ENCODE measurements at places on chromosomes 11 and 22.

- DNase-seq: no peak
Observed at GRCh38 chr11:20489948-20490347, 102.4 kb downstream of the PRMT3 start.

GRCh38 chr22:45516163-45516562, 13.5 kb downstream of the FBLN1 start:
- DNase-seq: no peak

- no peak for DNase-seq
Observed at GRCh38 chr11:71456294-71456693, 3.3 kb downstream of the NADSYN1 start.

DNA sequence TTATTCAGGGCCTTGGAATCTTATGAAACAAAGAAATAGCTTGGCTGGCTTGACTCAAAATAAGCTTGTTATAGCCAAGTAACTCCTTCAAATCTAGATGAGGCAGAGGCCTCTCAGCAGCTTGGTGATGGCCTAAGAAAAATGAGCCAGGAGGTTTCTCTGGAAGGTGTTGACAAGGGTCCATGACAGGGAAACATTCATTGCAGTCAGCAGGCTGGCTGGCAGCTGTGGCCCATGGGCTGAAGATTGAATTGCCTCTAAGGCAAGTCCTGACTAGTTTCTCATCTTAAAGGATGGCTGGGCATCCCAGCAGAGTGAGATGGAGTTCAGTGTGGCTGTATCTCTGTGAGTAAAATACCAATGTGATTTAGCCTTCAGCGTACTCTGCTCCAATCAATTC, 441.0 kb downstream of the NELL1 start:
- no peak for DNase-seq

DNA sequence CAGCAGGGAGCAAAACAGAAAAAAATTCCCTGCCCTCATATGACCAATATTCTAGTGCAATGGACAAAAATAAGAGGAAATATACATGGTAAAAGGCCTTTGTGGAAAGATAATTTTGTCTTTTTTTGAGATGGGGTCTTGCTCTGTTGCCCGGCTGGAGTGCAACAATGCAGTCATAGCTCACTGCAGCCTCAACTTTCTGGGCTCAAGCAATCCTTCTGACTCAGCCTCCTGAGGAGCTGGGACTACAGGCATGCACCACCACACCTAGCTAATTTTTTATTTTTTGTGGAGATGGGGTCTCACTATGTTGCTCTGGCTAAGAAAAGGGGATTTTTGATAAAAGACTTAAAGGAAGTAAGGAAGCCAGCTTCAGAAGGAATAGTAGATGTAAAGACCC, 25.7 kb upstream of the DDX10 start:
- no peak for DNase-seq

DNA sequence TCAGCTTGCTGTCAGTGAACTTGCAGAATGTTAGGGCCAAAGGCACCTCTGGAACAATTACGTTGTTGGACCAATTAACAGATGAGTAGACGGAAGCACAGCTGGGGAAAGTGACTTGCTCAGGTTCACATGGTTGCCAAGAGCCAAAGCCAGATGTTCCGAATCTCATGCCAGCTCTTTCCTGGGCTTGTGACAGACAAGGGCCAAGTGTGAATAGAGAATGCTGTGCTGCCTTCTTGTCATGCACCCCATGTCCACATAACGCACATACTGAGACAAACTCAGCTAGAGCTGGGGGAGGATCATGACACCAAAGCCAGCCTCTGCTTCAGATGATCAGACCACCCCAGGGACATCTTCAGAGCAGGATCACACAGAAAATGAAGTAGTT, 616.3 kb downstream of the INSC start:
- no peak for DNase-seq

DNA sequence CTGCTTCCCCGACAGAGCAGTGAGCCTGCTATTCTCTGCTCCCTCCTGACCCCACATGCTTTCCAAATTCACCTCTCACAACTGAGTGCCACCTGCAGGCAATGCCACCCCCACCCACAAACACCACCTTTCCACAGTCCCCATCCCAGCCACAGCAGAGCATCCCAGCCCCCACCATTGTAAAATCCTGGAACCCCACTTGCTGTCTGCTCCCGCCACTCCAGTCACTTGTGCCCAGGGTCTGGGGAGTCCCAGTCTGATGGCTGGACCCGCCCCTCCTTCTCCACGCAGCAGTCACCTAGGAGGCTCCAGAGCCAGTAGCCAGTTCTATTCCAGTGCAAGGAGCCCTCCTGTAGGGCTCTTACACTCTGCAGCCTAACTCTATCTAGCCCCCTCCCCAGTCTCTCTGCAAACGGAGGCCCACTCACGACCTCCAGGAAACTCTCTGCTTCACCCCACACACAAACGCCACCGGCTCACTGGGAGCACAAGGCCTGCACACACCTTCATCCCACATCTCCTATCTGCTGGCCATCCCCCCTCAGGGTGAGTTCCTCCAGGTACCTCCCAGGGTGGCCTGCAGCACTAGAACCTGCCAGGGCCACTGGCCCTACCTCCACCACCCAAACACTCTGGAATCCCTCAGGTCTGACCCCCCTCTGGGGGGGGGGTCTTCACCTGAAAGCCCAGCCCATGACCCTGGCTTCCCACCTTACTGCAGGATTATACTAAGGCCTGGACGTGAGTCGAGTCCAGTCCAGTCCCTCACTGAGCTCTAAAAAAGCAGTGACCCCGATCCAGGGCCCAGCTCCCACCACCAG, 1.4 kb downstream of the GNB1L start:
- DNase-seq: no peak

- DNase-seq: no peak
Observed at GRCh38 chr11:61670626-61671025, 9.6 kb upstream of the DAGLA start.

GRCh38 chr22:39176143-39176713, 23.7 kb upstream of the CBX7 start:
- no peak for DNase-seq

DNA sequence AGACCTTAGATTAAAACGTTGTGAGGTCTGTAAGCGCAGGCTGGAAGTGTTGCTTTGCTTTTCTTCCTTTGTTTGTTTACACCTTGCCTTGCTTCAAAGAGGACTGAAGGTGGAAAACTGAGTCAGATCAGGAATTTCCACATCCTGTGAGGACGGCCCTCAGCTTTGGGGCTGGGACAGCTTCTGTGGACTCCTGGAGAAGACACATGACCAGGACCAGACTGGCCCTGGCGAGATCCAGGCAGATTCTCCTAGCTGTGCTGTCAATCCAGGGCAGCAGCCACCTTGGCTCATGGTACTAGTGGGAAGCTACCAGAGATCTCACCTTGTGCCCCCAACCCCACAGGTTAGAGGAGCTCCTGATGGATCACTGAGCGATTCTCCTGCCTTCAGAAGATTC, 1461.9 kb downstream of the TBC1D22A start:
- no peak for DNase-seq

DNA sequence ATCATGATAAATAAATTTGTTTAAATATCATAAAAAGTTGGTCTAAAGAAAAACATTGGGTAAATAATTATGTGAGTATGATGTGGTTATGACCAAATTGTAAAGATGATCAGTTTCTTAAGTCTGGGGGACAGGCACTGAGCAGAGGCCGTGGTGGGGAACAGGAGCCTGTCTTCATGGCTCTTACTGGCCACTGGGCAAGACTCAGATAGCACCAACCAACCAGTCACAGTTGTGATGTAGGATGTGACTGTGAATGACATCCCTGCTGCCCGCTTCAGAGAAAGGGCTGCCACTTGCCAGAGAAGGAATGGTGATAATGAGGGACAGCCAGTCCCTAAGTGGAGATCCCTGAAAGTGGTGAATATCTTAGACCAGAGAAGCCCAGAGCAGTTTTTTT, 7.0 kb downstream of the PTPRJ start:
- DNase-seq: no peak

DNA sequence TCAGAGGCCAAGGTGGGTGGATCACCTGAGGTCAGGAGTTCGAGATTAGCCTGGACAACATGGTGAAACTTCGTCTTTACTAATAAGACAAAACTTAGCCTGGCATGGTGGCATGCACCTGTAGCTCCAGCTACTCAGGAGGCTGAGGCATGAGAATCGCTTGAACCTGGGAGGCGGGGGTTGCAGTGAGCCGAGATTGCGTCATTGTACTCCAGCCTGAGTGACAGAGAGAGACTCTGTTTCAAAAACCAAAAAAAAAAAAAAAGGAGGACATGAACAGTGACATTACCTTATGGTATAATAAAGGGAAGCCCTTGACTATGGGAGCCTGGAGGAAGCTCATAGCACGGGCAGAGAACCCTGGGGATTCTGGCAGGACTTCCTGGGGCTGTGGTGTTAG, 16.5 kb upstream of the PLEKHB1 start:
- DNase-seq: no peak

DNA sequence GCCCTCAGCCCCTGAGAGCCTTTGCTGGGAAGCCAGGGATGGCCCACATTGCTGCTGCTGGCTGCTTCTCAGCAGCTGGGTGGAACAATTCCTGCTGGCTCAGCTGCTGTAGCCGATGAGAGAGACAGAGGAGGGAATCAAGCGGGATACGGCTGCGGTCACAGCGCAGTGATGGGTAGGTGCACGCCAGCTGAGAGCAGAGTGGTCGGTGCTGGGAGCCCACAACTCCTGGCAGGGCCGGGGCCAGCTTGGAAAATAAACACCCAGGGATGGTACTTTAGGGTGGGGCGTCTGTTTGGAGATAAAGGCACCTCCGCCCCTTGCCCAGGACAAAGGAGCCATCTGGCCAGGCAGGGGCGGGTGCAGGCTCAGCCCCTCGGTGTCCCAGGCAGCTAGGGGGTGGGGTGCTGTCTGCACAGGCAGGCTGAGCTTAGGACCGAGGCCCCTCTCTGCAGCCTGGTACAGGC, 480.5 kb downstream of the MIAT start:
- DNase-seq: no peak

- no peak for DNase-seq
Observed at GRCh38 chr11:76385903-76386302, 4.8 kb downstream of the GVQW3 start.

DNA sequence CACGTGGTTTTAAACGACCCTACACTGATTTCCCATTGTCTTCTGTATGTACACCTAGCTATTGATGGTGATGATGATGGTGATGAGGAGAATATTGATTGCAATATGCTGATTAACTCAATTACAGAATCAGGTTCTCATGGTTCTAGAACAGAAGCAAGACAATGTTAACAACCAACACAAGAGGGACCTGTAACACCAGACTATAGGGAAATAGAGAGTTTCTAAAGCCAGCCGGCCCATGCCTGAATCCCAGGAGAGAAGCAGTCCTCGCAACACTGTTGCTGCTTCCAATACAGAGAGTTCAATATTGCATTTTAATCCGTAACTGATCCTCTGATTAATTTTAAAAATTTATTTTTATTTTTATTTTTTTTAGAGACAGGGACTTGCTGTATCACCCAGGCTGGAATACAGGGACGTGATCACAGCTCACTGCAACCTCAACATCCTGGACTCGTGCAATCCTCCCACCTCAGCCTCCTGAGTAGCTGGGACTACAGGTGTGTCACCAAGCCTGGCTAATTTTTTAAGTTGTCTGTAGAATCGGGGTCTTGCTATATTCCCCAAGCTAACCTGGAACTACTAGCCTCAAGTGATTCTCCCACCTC, 22.2 kb upstream of the UBASH3B start:
- no peak for DNase-seq

- DNase-seq: no peak
Observed at GRCh38 chr11:126898802-126899201, 101.8 kb downstream of the KIRREL3 start.

GRCh38 chr11:26483108-26483507, 89.0 kb downstream of the MUC15 start:
- no peak for DNase-seq

DNA sequence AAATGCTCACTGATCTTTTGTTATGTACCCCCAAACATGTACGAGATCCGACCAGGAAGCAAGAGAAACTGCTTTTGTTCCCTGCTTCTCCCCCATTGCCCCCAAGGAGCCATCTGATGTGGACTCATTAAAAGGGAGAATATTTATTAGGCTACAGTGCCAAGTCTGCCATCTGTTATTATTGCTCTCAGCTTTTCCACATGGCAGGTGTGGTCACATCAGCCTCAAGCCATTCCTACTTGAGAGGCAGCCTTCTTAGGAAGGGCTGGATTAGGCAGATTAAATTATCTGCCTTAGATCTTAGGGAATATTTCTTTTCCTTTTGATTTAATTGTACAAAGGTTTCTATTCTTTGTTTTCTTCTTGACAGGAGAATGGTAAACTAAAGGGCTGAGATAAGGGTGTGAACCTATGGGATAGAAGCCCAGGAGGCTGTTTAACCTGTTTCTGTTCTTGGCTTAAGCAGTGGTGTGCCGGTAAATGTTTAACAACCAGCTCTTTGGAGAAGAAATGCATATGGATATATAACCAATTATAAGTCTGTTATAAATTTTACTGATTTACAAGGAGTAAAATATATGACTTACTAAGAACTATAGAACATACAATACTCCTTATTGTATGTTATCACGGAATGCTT, 88.8 kb downstream of the PDHX start:
- DNase-seq: no peak

DNA sequence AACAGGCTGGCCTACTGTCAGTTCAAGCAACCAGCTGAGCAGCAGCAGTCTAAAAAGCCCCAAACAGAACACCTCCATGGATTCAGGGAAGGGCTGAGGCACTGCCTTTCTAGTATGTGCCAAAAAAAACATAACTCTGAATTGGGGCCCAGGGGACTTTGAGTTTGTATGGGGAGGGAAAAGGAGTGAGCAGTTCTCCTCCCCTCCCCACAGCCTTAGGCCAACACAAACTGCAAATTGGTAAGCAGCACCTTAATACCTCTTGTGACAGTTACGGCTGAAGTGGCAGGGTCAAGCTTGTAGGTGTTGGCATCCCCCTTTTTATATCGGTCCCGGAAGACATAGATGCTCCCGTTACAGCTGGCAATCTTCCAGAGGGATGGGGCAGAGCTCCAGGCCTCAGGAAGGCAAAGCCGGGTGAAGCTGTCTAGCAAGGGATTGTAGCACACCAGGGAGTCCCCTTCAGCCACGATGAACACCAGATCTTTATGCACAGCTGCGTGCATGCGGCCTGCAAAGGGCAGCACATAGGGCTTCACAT, 6.0 kb downstream of the KBTBD4 start:
- DNase-seq: no peak

GRCh38 chr11:105152021-105152512, 12.5 kb upstream of the CARD18 start:
- DNase-seq: no peak

DNA sequence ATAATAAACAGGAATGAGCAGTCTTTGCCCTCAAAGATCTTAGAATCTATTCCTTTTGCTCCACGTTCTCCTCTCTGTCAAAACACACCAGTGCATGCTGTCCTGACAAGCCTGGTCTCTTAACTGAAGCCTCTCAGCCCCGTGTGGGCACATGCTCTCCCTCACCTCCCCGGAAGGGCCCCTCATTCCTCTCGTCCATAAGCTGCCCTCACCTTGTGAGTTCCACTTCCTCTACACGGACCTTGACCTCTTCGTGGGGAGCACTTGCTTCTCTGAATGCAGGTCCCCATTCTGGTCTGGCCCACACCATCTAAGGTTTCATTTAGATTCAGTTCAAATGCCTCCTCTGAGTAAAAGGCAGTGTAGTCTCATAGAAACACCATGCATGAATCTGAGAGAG, 412.3 kb upstream of the SYN3 start:
- no peak for DNase-seq

GRCh38 chr11:96035740-96036078, 111.8 kb upstream of the MTMR2 start:
- no peak for DNase-seq

- DNase-seq: no peak
Observed at GRCh38 chr11:110199184-110199981, 97.0 kb downstream of the RDX start.
